ENCODE measurements at places on chromosomes 6 and 20.

DNA sequence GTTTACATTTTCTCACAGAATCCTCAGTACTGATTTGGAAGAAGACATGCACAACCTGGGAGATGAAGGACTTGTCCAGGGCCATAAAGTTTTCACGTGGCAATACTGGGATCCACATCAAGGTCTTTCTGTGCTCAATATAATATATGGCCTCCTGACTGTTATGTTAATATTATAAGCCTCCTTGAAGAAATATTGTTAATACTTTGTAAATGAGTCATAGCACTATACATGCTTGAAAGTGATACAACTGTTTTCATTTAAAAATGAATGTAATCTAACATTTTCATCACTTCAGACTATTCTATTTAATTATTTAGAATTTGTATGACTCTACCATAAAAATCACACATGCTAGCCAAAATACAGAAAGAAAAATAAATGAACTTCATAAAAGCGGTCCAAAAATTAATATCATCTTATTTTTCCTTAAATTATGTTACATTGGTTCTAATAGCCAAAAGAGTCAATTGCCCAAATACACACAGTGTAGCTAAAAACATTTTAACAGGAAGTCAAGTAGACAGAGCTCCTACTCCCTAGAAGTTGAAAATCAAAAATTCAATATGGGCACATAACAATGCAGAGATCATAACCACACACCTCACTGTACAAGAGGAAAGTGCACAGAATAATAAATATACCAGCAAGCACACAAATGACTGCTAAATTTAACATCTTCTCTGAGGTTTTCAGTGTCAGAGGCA lies 188.0 kb upstream of the HDDC2 start:
- no peak for DNase-seq

DNA sequence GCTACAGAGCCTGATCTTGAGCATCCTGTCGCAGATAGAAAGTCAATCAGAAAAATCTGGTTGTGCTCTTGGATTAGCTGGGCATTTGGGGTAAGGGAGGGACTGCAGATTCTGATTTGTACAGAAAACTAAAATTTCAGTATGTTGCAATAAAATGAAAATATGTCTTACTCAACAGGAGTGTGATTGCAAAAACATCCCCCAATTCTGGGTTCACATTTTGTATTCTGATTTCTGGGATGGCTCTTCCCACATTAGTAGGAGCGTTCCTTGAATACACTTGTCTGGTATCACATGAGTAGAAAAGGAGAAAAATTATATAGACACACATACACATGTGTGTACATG lies 40.5 kb downstream of the PANK2 start:
- DNase-seq: no peak

- DNase-seq: no peak
Observed at GRCh38 chr20:10863337-10864060, 189.7 kb upstream of the JAG1 start.

- DNase-seq: no peak
Observed at GRCh38 chr20:24698189-24698588, 228.8 kb downstream of the SYNDIG1 start.

DNA sequence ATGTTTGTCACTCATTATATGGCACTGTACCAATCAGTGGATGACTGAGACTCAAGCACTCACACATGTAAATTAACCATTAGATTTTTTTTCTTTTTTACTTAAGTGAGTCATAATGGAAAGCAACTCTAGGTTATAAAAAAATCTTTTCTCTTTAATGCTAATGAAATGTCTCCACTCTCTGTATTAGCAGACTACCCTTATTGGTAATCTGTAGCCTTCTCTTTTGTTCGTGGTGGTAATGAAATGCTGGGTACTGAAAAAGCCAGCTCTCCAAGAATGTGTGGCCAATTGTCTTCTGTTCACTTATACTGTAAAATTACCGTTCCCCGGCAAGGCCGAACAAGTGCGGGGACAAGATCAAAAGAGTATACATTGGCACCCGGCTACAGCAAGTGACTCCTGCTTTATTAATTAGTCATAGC lies 69.0 kb downstream of the AFG1L start:
- no peak for DNase-seq

Measured in NCI-H1105 (cell line).